ENCODE measurements at places on chromosomes 6 and 20. TPM values are rescaled to one million over a fixed set of nuclear protein-coding genes. Genes with fewer than 3 reads are reported as not detected.

Gene HLA-DQB1
- total RNA-seq, result 4.2 TPM

Gene GNRH2
- total RNA-seq, result 0.43 TPM

Gene TRAM2
- 40.8 TPM for total RNA-seq

Gene MAVS
- 27.1 TPM for total RNA-seq

Gene BCAS1
- 0.86 TPM for total RNA-seq
